ENCODE measurements at places on chromosomes 5 and 9.

GRCh38 chr5:131357739-131358561 is 94.1 kb downstream of the CDC42SE2 start:
- DNase-seq, result no peak

DNA sequence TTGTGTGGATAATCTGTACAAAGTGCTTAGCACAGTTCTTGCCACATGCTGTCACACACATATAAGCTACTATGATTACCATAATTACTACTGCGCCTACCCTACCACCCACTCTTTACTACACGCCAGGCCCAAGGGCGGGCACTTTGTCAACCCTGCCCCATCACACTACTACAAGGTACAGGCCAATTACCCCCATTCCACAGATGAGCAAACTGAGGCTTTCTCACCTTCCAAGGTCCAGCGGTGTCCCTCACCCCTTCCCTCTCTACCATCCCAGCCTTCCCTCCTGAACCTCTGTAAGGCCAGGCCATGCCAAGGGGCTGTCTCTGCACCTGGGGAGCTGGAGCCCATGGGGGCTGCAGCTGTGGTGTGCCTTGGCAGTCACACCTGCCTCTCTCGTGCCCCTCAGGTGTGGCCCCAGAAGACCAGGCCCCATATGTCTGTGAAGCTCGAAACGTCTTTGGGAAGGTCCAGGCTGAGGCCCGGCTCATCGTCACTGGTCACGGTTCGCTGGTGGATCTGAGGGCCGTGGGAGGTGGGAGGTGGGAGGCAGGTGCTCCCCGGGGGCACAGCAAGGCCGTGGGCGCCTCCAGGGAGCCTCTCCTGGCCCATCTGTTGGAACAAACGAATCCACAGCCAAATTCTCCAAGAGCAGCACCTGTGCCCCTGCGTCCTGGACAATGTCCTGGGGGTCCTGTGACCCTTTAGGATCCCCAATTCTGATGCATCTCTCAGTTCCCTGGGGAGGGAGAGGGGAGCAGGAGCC is 54.6 kb downstream of the HMCN2 start:
- DNase-seq, result no peak

- DNase-seq, result peak; percentile 67
These were observed 34.9 kb downstream of the CFAP90 start for GRCh38 chr5:7815892-7816534.

DNA sequence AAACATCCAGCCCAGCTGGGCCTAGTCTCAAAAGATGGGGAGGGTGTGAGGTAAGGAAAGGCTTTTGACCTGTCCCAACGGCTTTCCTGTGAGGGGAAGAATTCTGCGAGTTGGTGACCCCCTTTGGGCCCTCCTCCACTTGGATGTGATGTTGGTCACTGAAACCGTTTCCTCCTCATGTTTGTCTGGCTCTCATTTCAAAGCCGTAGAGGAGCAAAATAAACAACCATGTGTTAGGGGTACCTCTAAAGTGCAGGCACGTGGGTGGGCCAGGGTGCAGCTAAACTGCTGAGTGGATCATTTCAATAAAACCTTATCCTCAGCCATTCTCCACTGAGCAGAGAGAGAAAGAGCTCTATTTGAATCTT is 84.3 kb upstream of the MELK start:
- DNase-seq, result no peak

DNA sequence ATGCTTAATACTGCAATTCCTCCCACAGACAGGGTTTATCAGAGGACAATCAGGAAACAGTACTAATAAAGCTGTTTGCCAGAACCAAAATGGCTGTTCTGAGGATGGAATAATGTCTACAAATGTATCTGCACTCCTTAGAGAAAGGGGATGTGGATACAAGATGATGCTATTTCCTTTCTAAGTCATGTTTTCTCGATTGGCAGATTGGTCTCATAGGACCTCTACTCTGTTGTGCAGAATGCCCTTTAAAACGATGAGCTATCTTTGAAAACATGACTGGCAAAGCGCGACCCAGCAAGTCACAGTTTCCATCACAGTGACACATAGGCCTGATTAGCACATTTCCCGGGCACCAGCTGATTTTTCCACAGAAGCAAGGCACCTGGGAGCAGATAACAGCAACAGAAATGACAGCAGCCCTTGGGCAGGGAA is 54.0 kb downstream of the AOPEP start:
- DNase-seq, result no peak

DNA sequence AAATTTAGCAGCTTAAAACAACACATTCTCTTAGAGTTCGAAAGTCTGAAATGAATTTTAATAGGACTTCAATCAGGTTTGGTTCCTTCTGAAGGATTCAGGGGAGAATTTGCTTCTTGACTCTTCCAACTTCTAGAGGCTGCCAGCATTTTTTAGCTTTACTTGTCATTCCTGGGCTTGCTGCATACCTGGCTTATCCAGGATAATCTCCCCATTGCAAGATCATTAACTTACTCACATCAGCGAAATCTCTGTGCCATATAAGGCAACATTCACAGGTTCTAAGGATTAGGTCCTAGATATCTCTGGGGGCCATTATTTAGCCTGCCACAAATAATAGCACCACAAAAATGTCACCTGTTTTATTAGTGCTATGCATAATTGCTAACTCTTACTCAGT is 46.2 kb upstream of the PCSK5 start:
- DNase-seq, result no peak

DNA sequence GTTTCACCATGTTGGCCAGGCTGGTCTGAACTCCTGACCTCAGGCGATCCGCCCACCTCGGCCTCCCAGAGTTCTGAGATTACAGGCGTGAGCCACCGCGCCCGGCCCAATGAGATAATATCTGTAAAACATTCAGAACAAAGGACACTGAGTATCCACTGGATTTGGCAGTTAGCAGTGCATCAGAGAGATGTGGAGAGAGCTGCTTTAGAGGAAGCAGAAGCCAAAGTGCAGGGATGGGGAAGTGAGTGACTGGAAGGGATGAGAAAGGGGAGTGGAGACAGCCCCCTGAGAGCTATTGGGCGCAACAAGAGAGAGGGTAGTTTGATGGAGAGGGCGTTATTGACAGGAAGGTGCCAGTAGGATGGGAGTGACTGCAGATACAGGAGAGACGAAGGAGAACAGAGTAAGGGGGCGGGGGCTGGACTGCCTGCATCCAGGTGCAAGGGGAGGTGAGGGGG is 157.5 kb upstream of the SHB start:
- no peak for DNase-seq

DNA sequence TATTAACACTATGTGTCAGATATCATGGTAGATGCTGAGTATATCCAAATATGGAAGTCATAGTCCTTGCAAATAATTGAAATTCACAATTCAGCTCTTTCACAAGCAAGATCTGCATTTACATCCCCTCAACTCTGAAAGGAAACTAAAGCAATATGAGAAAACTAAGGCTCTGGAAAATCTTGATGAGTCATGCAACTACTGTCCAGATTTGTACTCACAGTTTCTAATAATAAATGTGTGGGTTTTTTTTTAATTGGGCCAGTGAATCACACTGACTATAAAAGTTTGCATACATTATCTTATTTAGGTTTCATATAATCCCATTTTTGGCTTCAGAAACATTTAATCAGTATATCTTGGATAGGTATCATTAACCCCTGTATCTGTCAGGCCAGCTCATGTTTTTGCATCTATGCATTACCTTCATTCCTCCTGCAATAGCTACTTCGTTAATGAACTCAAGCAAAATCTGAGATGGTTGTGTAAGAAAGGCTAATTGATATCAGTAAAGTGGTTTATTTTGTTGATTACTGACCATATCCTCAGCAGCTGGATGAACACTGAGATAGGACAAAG is 58.7 kb upstream of the PRR16 start:
- DNase-seq, result no peak

- DNase-seq, result no peak
These were observed 24.4 kb downstream of the CAMK4 start for GRCh38 chr5:111248571-111248970.

GRCh38 chr5:149439899-149440542 is 60.9 kb upstream of the IL17B start:
- no peak for DNase-seq

DNA sequence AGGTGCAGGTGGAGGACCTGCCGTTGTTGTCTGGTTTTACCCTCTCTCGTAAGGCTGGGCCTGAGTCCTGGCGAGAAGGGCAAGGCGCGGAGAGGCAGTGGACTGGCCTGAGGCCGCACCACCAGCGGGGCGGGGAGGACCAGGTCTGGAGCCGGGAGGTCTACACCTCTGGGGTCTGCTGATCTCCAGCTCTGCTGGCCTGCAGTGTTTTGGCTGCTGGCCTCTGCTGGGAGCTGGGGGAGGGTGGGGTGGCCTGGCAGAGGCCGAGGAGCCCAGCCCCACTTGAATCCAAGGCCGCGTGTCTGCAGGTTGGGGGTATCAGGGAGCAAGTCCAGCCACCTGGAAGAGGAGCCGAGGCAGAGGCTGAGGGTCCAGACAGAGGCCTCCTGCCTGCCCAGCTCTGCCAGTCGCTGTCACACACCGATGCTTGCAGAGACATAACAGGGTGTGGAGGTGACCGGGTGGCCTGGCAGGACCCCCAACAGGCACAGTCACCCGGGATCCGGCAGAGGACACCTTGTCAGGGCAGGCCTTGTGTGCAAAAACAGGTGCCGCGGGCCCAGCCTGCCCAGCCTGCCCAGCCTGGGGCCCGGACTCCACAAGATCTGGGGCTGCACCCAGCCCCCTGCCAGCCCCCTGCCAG is 29.9 kb upstream of the NOTCH1 start:
- no peak for DNase-seq

DNA sequence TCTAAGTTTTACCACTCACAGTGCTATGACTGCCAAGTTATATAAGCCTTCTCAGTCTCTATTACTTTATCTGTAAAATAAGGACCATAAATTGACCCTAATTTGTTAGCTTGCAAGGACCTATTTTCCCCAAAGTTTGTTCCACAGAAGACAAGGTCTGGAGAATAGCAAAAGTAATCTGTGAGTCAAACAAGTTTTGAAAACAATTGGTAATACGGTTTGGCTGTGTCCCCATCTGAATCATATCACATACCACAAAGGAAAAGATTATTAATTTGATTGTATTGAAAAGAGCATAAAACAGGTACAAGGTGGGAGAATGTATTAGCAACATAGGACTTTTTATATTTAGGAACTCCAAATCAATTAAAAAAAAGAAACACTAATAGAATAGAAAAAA is 124.0 kb upstream of the TARS1 start:
- no peak for DNase-seq

DNA sequence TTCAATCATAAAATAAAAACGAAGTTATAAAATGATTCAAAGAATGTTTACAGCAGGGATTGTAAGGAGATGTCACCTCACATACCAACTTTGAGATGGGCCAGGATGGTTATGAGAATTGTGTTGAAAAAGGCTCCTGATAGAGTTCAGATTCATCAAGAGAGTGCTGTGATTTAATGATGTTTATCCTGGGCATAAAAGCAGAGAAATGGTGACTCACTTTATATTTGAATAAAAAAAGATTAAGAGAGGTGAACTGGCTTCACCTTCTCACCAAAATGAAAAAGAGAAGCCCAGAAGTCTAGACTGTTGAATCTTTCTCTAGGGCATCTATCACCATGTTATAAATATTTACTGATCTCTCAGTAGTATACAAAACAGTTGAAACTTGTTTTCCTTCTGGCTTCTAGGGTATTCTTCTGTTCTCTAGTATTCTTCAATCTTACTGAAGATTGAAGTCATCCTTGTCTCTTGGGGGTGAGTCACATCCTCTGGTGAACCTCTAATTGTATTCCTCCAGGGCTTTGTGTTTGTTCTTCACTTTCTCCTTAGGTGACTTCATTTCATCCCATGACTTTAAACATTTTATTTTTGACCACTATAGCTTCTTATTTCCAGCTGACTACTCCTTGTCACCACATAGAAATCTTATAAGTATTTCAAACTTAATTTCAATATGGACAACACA is 1237.3 kb upstream of the C9orf72 start:
- DNase-seq, result no peak

GRCh38 chr5:18321262-18321942 is 687.1 kb downstream of the TAF11L14 start:
- no peak for DNase-seq

DNA sequence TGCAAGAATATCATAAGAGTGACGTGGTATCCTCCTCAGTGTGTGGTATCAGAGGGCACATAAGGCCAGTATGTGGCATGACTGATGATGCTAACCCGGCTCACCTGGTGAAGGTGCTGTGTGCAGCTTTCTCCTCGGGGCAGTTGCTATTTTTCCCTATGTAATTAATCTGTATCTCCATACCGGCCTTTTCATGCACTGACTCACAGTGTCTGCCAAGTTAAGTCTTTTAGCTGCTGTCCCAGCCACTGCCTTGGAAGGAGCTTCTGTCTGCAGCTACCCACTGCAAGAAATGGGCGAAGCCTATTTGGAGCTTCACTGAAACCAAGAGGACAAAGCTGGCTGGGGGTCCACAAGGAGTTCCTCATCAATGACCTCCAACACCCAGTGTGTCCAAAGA is 46.0 kb downstream of the NXNL2 start:
- DNase-seq, result no peak

GRCh38 chr5:4137781-4138180 is 542.1 kb downstream of the IRX1 start:
- DNase-seq, result no peak

DNA sequence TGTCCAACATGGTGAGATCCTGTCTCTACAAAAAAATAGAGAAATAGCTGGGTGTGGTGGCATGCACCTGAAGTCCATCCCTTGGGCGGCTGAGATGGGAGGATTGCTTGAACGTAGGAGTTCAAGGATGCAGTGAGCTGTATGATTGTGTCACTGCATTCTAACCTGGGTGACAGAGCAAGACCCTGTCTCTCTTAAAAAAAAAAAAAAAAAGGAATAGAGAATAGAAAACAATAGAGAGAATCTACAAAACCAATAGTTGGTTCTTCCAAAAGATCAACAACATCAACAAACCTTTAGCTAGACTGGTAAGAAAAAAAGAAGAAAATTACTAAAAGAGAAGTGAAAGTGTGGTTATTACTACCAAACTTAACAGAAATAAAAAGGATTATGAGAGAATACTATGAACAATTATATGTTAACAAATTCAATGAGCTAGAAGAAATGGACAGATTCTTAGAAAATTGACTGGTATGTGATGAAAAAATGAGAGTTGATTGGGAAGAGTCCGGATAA is 8.1 kb upstream of the SLC38A9 start:
- no peak for DNase-seq

DNA sequence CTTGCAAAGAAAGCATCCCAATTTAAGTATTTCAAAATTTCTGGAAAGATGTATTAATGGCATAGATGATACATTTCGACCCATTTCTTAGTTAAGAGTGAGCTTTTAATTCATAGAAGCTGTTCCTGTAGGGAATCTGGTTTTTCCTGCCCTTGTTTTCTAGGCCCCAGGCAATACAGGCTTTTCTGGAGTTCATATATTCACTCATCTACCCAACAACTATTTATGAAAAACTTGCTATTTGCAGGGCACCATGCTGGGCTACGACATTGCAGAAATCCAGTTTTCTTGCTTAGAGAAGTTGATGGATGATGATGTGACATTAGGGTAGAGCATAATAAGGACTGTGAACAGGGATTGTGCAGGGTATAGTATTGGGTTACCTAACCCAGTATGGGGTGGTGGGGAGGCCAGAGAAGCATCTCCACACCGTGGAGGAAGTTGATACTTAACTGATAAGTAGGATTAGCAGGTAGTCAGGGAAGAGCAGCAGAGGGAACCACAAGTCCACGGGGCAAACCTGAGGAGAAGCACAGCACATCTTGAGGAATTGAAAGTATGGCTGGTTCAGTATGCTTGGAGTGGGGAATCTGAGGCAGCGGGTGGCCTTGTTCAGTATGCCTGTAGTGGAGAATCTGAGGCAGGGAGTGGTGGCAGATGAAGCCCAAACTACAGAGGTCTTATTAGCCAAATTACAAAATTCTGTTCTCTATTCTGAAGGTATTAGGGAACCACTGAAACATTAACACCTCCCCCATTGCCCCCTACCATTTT is 247.5 kb downstream of the ARRDC3 start:
- DNase-seq, result no peak

Data from GM19239 (cell line).